ENCODE measurements at places on chromosomes 4 and X. TPM values are rescaled to one million over a fixed set of nuclear protein-coding genes. Genes with fewer than 3 reads are reported as not detected.

Gene ENOPH1
- 27.5 TPM for total RNA-seq

DNA sequence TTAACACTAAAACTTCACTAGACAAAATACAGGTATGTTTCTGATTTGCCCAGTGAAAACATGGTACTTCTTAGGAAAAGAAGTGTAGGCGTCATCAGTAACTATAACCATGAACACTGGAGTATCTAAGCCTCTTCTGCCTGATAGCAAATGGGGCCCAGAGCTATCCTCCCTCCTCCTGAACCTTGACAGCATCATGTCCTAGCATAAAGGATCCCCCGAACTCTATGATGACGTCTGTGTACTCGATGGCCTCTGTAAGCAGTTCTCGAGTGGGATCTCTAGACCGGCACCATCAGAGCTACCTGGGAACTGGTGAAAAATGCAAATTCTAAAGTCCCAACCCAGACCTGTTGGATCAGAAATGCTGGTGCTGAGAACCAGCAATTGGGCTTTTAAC, 36.3 kb upstream of the MTNR1A start:
- no peak for DNase-seq

Gene INTU
- 15.0 TPM for total RNA-seq

GRCh38 chr4:147547314-147548056, 66.6 kb downstream of the EDNRA start:
- DNase-seq, result no peak

DNA sequence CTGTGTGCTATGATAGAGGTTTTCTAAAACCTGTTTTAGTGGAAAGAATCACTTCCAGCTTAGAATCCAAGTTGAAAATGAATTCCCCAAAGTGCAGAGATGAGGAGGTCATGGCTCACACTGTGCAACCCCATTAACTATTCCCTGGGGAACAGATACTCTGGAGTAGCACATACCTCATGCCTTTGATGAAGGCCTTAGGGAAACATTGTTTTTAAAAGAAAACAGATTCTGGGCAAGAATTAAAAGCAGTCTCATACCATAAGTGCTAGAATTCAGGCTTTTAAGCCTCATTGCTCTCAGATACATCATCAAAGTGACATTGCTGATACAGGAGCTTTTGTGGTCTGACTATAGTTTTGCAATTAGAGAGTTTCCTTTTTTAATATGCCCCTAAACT, 115.1 kb downstream of the NDST4 start:
- no peak for DNase-seq

DNA sequence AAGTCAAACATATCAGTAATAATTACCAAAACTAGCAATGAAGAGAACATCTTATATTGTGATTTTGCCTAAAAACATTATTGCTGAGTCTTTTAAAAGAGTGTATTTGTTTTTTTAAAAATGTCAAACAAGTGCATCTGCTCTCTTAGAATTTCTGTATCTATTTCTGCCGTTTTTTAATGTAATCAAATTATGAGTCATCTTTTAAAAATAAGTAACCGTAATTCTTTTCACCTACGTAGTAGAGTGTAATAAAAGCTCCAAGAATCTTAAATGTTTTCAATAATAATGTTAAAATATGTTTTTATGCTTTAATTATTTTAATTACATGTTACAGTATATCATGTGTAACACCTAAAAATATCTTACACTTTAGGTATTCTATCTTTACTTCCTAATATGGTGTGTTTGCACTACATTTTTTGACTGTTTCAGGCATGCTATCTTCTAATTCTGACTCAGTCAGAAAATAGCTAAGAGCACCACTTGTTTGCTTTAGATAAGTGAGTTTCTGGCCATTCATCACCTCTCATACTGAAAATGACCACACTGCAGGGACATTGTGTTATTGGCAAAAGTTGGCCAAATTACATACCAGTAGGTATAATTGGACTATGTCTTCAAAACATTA, 368.5 kb downstream of the PCDH7 start:
- DNase-seq, result no peak

GRCh38 chrX:27575565-27575964, 14.6 kb upstream of the DCAF8L2 start:
- DNase-seq, result no peak

- DNase-seq, result no peak
These were observed 98.2 kb downstream of the KLHL8 start for GRCh38 chr4:87122252-87122651.

DNA sequence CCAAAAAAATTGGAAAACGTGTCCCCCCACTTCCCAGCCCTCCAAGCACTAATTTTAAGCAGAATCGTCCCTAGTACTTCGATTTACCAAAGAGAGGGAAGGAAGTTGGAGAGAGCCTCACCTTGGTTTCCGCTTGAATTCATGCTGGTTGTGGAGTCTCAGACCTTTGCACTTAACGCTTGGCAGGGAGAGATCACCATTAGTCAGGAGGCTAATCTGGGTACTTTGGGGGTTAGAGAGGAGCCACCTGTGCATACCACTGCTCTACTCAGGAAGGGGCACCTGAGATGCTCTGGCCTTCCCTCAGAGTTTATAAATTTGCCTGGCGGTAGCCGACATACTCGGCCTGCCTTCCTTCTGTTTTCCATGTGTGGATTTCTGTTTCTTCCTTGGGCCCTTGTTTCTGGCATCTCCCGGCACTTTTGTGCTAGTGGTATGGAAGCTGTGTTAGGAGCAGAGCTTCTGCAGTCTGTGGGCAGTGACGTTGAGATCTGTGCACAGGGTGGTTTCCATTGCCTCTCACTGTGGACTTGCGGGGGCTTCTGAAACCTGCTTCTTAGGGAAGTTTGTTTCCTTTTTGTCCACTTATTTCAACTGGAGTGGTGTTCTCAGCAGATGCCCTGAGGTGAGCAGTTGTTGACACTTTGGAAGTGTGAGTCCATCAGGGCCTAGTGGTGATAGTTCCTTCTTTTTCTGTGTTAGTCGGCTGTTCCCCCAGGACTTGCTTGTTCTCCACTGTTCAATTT, 104.2 kb downstream of the TMEM131L start:
- no peak for DNase-seq

DNA sequence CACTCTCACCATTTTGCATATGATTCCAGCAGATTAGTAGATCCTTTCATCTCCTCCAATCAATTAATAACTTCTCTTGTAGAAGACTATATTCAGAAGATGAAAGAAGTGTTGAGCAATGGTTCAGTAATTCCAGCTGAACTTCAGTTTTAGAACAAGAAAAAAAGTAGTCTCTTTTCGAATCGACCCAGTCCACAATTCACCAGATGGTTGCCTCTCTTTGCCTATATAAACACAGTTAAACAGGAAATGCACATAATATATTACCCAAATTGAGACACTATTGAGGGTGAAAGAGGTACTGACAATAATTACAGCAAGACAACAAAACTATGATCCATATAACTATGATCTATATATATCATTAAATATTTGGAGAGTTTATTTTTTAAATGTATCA, 16.8 kb upstream of the FAM241A start:
- DNase-seq, result no peak

DNA sequence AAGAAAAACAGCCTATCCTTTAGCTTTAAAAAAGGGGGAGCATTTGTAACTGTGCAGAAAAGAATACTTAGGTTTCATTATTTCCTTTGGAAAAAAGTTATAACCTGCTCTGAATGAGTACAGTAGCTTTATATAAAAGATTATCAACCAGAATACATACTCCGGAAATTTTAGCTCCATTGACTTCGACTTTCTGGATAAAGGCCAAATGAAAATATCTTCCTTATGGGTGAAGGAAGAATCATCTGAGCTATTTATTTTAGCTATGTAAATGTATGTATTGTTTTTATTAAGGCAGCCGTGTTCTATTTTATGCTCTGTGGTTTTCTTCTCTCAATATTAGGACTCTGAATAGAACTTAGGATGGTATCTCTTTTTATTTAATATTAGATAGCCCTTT, 69.0 kb upstream of the ETNPPL start:
- DNase-seq, result no peak

Gene CLTRN
- 2.2 TPM for total RNA-seq

Gene TRPC5OS
- total RNA-seq, result not detected

DNA sequence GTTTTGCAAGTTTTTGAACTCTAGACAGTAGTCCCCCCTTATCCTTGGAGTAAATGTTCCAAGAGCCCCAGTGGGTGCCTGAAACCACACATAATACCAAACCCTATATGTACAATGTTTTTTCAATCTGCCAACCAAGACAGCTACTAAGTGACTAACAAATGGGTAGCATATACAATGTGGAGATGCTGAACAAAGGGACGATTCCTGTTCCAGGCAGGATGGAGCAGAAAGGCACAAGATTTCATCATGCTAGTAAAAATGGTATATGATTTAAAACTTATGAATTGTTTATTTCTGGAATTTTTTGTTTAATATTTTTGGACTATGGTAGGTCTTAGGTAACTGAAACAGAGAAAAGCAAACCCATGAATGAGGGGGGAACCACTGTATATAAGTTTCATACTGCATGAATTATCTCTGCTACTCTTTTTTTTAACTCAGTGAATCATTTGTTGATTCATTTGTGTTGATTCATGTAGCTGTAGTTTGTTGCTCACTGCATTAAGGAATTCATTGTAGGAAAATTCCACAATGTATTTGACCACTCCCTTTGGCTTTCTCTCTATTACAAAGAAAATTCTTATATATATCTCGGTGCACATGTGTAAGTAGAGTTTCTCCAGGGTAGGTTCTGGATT, 21.9 kb upstream of the ANXA3 start:
- no peak for DNase-seq

Gene CYBB
- 13.7 TPM for total RNA-seq

- DNase-seq, result no peak
These were observed 287.5 kb downstream of the ACTRT1 start for GRCh38 chrX:127764674-127765073.

DNA sequence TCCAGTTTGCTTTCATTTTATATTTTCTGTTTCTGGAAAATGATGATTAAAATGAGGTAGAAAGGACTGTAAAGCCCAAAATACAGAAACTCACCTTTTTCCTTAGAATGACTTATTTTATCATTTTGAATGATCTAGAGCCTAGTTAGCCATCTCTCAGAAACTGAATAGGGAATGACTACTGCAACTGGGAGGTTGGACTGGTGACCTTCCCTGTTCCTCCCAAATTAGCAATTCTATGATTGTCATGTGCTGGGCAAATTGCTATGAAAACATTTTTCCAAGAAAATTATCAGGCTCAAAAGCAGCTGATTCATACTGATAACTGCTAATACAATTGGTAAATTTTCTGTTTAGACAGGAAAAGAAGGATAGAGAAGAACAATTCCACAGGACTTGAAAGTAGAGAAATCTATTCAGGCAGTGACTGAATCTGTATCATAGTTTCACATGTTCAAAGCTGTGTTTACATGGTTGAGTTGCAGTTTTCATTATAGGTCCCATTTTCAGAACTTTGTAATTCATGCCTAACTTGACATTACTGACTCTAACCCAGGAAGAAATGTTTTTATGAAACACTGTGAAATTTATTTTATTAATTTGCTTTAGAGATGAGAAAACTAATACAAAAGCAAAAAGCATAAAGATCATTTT, 43.4 kb upstream of the SEC24B start:
- DNase-seq, result no peak

Gene CFI
- total RNA-seq, result 21.3 TPM

- no peak for DNase-seq
These were observed 146.8 kb downstream of the PPP3CA start for GRCh38 chr4:101200561-101200960.

DNA sequence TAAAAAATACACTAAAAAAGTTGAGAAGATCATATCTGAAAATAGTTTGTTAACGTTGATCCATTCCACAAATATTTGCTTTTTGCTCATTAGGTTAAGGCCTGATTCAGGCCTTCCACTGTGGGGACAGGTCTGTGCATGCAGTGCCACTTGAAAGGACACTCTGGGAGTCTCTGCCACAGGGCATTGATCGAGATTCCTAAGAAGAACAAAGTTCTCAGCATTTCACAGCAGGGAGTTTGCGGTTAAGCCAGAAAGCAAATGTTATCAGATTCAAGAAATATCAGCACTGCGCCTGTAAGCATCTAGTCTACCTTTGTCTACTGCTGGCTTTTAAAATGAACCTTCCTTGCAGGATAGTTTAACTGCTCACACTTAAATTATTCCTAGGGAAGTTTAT, 62.2 kb upstream of the TNIP3 start:
- no peak for DNase-seq

Gene LEF1
- total RNA-seq, result 20.7 TPM

GRCh38 chrX:105533951-105534350, 288.4 kb upstream of the NRK start:
- no peak for DNase-seq

Gene CHM
- total RNA-seq, result 25.8 TPM

- no peak for DNase-seq
These were observed 290.1 kb upstream of the PCDH7 start for GRCh38 chr4:30429813-30430761.

GRCh38 chr4:26515936-26516335, 25.7 kb upstream of the CCKAR start:
- DNase-seq, result no peak

Gene LONRF3
- 6.9 TPM for total RNA-seq

Gene TMEM35A
- 11.5 TPM for total RNA-seq

Gene SPACA5
- not detected for total RNA-seq

GRCh38 chrX:85111347-85111746, 107.7 kb downstream of the APOOL start:
- no peak for DNase-seq

DNA sequence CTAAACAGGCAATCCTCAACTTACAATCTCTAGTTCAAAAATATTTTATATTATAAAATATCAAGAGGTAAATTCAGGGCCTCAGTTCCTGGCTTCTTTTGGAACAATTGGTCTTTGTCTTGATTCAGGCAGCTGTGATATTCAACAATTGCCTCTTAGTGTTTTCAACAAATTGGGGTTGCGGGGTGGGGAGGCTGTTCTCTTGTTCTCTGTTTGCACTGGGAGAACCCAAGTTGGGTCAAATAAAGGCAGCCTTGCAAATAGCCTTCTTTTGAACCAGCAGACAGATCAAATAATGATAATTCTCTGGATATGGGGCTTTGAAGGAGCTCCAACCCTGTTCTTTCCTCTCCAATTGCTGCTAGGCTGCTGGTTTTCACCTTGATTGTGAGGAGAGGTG, 142.5 kb downstream of the COL4A5 start:
- DNase-seq, result no peak

- DNase-seq, result no peak
These were observed 30.9 kb downstream of the RAB33B start for GRCh38 chr4:139484783-139485311.

- no peak for DNase-seq
These were observed 33.0 kb downstream of the NOP14 start for GRCh38 chr4:2930135-2930757.
